ENCODE measurements at places on chromosomes 13 and 19. TPM values are rescaled to one million over a fixed set of nuclear protein-coding genes. Genes with fewer than 3 reads are reported as not detected.

Gene JAK3
- total RNA-seq, result 1.8 TPM

GRCh38 chr19:36460046-36460445 lies 29.3 kb downstream of the ZNF566 start:
- no peak overlapping the region for H3K4me3 ChIP-seq
- H3K4me1 ChIP-seq, result peaks cover 3% of the 10 kb centered on the region
- peak; percentile 62 for DNase-seq

Gene FCER2
- not detected for total RNA-seq

DNA sequence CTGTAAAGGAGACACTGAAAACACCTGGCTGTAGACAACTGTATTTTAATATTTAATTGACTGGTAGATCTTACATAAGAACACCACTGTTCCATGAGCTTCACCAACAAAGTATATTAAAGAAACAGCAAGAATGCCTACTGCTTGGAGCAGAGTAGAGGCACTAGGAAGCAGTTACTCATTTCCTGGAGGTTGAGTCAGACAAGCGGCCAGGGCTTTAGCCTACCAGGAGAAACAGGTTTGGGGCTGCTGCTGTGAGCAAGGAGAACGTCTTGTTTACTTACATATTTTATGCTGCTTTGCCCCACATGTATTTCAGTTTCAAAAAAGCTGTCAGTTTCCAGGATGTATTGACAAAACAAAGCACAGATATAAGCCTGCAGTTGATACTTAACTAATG lies 33.4 kb downstream of the ALG5 start:
- H3K27ac ChIP-seq, result peak overlapping the region; percentile 44
- H3K27me3 ChIP-seq, result no peaks in the 10 kb centered on the region
- H3K4me1 ChIP-seq, result peaks cover 9% of the 10 kb centered on the region
- peak; percentile 72 for DNase-seq

DNA sequence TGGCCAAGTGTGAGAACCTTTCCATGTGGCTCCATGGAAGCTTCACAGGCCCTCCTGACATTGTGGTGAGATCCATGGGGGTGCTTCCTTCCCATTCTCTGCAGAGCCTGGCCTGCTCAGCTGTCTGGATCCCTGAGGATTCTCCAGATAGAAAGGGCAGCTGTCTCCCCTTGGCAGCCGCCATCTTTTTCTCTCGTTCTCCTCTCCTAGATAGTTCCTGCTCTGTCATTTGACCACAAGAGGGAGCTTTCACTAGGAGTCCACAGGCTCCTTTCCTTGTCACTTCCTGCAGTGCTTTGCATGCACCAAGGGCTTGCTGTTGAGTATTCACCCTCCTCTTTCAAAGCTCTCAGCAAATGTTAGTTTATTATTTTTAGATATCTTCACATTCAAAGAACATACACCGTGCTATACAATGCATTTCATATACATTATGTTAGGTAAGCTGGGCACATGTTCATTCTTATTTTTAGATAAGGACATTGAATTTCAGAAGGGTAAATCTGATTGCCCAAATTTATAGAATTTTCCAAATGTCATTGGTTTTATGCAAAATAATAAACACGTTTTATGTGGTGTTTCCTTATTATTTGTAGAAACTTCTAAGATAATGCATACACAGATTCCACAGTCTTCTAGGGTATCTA lies 133.2 kb downstream of the FRY start:
- no peak overlapping the region for H3K4me3 ChIP-seq
- peak; percentile 48 for DNase-seq
- no peak overlapping the region for H3K27ac ChIP-seq
- H3K36me3 ChIP-seq, result no peaks in the 10 kb centered on the region

Gene LILRA5
- not detected for total RNA-seq

Gene SCGB2B2
- 0.31 TPM for total RNA-seq

GRCh38 chr13:110221406-110222117 lies 85.4 kb downstream of the COL4A1 start:
- no peak for DNase-seq
- H3K27me3 ChIP-seq, result no peaks in the 10 kb centered on the region
- H3K36me3 ChIP-seq, result peaks cover 3% of the 10 kb centered on the region
- H3K4me1 ChIP-seq, result peaks cover 31% of the 10 kb centered on the region

Gene ZFR2
- total RNA-seq, result 2.0 TPM

Gene SOX1
- not detected for total RNA-seq

GRCh38 chr19:18541258-18541991 lies 1.9 kb downstream of the FKBP8 start:
- no peaks in the 10 kb centered on the region for H3K27me3 ChIP-seq
- no peak overlapping the region for H3K4me3 ChIP-seq
- peaks cover 14% of the 10 kb centered on the region for H3K4me1 ChIP-seq
- H3K27ac ChIP-seq, result no peak overlapping the region
- H3K36me3 ChIP-seq, result peaks cover 9% of the 10 kb centered on the region

- no peaks in the 10 kb centered on the region for H3K27me3 ChIP-seq
- H3K4me3 ChIP-seq, result no peak overlapping the region
- H3K4me1 ChIP-seq, result peaks cover 5% of the 10 kb centered on the region
- peaks cover 5% of the 10 kb centered on the region for H3K36me3 ChIP-seq
These were observed 2.4 kb upstream of the LYL1 start for GRCh38 chr19:13104848-13105711.

Gene TNFAIP8L1
- 2.9 TPM for total RNA-seq

DNA sequence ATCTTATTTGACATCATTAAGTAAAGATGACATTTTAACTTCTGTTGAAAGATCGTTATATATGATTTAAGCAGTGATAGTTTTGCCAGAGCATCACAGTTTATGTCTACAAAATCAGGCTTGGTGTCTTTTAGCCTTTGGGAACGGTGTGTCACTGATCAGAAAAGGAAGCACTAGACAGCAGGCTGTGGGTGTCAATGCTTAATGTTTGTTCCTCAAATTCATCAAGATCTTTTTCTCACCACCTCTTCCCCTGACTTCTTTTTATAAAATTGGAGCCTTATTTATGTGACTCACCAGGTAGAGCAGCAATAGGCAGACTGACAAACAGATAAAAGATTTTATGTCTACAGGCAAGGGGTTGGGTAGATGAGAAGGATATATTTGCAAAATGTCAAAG lies 1558.5 kb downstream of the EFNB2 start:
- no peaks in the 10 kb centered on the region for H3K4me1 ChIP-seq
- H3K36me3 ChIP-seq, result no peaks in the 10 kb centered on the region
- no peak overlapping the region for H3K27ac ChIP-seq
- H3K27me3 ChIP-seq, result no peaks in the 10 kb centered on the region
- H3K4me3 ChIP-seq, result no peak overlapping the region

DNA sequence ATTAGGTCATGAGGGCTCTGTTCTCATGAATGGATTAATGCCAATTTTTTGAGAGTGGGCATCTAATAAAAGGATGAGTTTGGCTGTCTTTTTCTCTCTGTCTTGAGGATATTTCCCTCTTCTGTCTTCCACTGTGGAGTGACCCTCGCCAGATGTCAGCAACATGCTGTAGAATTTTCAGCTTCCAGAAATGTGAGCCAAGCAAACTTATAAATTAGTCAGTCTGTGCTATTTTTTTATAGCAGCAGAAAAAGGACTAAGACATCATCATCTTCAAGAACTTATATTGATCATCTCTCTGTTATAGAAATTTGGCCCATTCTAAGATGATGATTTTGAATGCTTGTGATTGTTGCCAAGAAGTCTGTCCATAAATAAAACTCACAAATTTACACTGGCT lies 431.4 kb downstream of the FGF9 start:
- H3K27me3 ChIP-seq, result no peaks in the 10 kb centered on the region
- H3K27ac ChIP-seq, result no peak overlapping the region
- H3K4me1 ChIP-seq, result no peaks in the 10 kb centered on the region
- H3K36me3 ChIP-seq, result no peaks in the 10 kb centered on the region
- no peak overlapping the region for H3K4me3 ChIP-seq

Gene FGF21
- not detected for total RNA-seq

Gene IGLON5
- total RNA-seq, result 6.6 TPM

DNA sequence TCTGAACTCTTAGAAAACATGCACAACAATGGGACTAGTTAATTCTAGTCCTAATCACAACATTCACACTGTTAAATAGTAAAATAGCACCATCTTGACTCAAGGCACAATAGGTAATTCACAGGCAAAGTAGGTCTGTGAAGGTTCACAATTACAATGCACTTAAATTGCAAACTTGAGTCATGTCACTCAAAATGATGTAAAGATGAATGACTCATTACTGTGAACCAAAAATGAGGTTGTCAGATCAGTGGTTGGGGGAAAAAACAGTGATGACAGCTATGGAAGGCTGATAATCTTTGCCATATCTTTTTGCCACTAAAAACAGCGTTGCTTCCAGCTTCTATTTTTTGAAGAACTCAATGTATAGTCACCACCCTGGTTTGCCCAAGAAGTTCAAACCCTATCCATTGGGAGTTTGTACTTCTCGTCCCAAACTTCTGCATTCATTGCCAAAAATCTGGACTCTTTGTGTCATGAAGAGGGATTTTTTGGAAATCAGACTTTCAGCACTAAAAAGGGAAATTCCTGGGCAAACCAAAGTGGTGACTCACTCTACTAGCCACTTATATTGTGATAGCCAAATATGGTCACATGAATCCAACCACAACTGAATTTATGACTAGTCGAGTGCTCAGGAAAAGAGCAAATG lies 200.9 kb upstream of the TMTC4 start:
- peak overlapping the region; percentile 80 for H3K27ac ChIP-seq
- peaks cover 12% of the 10 kb centered on the region for H3K4me1 ChIP-seq
- H3K4me3 ChIP-seq, result peak overlapping the region; percentile 25
- H3K36me3 ChIP-seq, result no peaks in the 10 kb centered on the region

DNA sequence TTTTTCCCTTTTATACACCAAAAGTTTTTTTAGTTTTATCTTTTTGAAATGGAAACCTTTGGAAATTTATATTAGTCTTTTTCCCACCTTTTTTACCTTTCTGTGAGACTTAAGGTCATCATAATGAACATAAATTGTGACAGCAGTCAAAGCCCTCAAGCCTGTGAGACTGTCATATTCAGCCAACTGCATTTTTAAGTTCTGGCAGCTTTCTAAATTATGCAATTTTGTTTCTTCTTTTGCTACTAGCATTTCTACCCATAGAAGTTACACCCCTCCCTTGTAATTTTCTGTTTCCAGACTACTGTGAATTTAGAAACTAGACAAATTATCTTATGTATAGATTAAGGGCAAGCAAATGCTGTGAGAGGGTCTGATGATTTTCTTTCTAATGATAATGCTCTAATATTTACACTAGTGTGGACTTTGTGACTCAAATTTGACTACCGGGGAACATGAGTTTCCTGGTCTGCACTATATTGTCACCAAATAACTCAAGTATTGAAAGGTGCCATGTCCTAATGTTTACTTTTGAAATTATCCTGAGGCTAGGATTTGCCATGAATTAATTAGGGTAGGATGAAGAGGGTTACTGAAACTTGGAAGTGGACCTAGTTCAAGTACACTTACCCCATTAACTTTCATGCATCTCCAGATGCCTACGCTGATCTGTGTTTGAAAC lies 43.7 kb downstream of the FRY start:
- H3K4me1 ChIP-seq, result no peaks in the 10 kb centered on the region
- H3K36me3 ChIP-seq, result no peaks in the 10 kb centered on the region
- no peaks in the 10 kb centered on the region for H3K27me3 ChIP-seq
- H3K4me3 ChIP-seq, result no peak overlapping the region
- no peak overlapping the region for H3K27ac ChIP-seq

GRCh38 chr19:46756544-46756888 lies 10.3 kb upstream of the STRN4 start:
- H3K4me1 ChIP-seq, result peaks cover 3% of the 10 kb centered on the region
- no peaks in the 10 kb centered on the region for H3K27me3 ChIP-seq
- DNase-seq, result no peak
- H3K36me3 ChIP-seq, result no peaks in the 10 kb centered on the region
- no peak overlapping the region for H3K4me3 ChIP-seq

- DNase-seq, result no peak
- H3K36me3 ChIP-seq, result no peaks in the 10 kb centered on the region
- H3K4me3 ChIP-seq, result no peak overlapping the region
- H3K27ac ChIP-seq, result no peak overlapping the region
- H3K4me1 ChIP-seq, result no peaks in the 10 kb centered on the region
These were observed 873.0 kb downstream of the OLFM4 start for GRCh38 chr13:53901593-53901992.

- H3K4me1 ChIP-seq, result peaks cover 13% of the 10 kb centered on the region
- no peaks in the 10 kb centered on the region for H3K36me3 ChIP-seq
- DNase-seq, result peak; percentile 32
- H3K27ac ChIP-seq, result peak overlapping the region; percentile 18
- H3K4me3 ChIP-seq, result no peak overlapping the region
- H3K27me3 ChIP-seq, result no peaks in the 10 kb centered on the region
These were observed 7.9 kb downstream of the UNC13A start for GRCh38 chr19:17680230-17680722.

Gene RLN3
- total RNA-seq, result not detected

DNA sequence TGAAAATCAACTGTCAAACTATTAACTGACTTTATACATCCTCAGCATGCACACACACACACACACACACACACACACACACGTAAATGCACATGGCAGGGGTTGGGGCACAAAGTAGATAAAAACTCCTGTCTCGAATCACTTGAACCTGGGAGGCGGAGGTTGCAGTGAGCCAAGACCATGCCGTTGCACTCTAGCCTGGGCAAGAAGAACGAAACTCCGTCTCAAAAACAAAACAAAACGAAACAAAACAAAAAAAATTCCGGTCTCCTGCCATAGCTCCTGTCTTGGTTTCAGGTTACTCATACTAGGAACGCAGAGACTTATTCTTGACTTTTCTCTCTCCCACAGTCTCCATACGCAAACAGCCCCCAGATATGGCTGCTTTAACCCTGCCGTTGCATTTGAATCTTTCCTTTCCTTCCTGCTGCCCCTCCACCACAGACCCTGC lies 148.9 kb downstream of the SHISA2 start:
- no peak overlapping the region for H3K4me3 ChIP-seq
- no peaks in the 10 kb centered on the region for H3K36me3 ChIP-seq

- peak overlapping the region; percentile 76 for H3K27ac ChIP-seq
- H3K36me3 ChIP-seq, result no peaks in the 10 kb centered on the region
- H3K4me3 ChIP-seq, result peak overlapping the region; percentile 8
- DNase-seq, result peak; percentile 34
These were observed 86.7 kb downstream of the MBNL2 start for GRCh38 chr13:97308735-97309429.

DNA sequence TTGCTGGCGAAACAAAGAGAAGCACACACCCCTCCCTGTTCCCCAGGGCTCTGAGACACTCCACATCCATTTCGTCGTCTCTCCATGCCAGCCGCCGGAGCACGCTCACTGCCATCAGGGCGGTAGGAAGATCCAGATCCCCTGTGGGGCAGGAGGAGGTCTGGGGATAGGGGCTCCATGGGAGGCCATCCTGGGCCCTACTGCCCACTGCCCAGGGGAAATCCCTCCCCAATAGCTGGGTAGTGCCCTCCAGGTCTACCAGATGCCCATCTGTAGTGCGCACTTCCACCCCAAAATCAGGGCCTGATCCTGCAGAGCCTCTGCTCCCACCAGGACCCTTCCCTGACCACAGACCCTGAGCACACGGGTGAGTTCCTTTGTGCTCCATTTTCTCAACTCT lies 80.3 kb downstream of the EFNB2 start:
- no peaks in the 10 kb centered on the region for H3K4me1 ChIP-seq
- no peak overlapping the region for H3K27ac ChIP-seq
- no peaks in the 10 kb centered on the region for H3K27me3 ChIP-seq

GRCh38 chr19:30785458-30786137 lies 413.4 kb downstream of the ZNF536 start:
- H3K36me3 ChIP-seq, result no peaks in the 10 kb centered on the region
- H3K27ac ChIP-seq, result no peak overlapping the region
- no peaks in the 10 kb centered on the region for H3K27me3 ChIP-seq
- no peaks in the 10 kb centered on the region for H3K4me1 ChIP-seq

All from astrocyte (in vitro differentiated cells and primary cell).